ENCODE measurements at places on chromosomes 6 and 20.

- no peak for DNase-seq
Observed at GRCh38 chr6:68758559-68758958, 123.5 kb downstream of the ADGRB3 start.

DNA sequence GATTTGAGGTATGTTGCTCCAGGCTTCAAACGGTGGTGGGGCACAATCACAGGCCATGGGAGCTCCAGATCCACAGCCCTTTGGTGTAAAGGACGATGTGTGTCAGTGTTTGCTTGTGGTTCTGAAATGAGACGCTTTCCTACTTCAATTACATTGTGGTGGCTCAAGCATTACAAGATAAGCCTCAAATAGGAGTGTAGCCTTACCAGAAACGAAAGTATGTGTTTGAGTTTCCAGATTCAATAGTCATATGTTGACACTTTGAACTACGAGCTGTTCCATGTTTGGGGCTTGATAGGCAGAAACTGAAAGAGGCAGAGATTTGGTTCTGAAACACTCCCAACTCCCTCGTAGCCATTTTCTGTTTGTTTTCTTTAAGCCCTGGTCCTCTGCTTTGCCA, 187.1 kb downstream of the MYLK4 start:
- no peak for DNase-seq

DNA sequence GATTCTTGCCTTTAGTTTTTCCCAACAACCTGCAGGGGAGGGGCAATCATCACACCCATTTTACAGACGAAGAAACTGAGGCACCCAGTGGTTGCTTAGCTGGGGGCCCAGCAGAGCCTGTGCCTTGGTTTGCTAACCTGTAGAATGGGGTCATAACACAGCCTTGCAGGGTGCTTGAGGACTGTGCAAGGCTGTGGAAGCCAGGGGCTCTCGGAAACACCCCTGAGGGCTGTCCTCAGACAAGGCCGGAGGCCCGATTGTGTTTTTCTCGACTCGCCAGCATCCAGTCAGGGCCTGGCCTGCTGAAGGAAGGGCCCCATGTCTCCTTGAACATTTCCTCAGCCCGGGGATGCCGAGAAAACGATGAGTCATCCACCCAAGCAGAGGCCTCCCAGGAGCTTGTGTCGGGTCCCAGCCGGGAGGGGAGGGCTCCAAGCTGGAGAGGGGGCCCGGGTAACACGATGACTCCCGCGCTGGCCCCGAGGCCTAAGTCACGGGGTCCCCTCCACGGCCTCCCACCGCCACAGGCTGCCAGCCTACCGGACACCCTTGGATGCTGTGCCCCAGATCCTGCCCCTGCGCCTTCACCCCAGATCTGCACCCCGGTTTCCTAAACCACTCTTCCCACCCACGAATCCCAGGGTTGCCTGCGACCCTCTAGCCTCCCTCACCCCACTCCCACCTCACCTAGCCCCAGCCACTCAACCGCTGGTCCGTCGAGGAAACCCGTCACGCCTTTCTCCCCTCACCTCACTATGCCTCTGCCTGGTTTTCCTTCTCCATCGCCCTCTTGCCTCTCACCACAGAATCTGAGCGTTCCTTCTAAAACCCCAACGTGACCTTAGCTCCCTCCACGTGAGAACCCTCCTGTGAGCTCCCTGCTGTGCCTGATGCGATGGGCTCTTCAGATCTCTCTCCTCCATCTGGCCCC, 10.6 kb downstream of the NOL4L start:
- peak; percentile 92 for DNase-seq

DNA sequence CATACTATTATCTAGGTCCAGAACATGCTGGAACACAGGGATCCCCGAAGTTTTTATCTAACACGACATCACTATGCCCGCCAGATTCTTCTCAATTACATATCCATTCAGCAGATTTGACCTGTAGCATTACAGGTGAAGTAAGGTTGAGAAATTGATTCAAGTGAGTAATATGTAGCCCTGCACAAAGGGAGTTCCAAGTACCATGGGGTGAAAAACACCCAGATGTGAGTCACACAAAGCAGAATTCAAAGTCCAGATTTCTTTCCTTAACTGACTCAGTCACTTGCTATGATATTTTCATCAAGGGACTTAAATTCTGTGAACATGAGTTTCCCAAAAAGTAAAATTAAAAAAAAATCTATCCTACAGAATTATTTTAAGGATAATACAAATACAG, 655.4 kb upstream of the PTCHD4 start:
- DNase-seq = no peak

GRCh38 chr6:161232010-161232409, 41.9 kb downstream of the AGPAT4 start:
- no peak for DNase-seq
